ENCODE measurements at places on chromosomes 2 and 18.

GRCh38 chr2:69798290-69798908, 31.1 kb upstream of the GMCL1 start:
- peak; percentile 34 for DNase-seq

- no peak for DNase-seq
These were observed 1034.9 kb upstream of the FANCL start for GRCh38 chr2:59276033-59276432.

DNA sequence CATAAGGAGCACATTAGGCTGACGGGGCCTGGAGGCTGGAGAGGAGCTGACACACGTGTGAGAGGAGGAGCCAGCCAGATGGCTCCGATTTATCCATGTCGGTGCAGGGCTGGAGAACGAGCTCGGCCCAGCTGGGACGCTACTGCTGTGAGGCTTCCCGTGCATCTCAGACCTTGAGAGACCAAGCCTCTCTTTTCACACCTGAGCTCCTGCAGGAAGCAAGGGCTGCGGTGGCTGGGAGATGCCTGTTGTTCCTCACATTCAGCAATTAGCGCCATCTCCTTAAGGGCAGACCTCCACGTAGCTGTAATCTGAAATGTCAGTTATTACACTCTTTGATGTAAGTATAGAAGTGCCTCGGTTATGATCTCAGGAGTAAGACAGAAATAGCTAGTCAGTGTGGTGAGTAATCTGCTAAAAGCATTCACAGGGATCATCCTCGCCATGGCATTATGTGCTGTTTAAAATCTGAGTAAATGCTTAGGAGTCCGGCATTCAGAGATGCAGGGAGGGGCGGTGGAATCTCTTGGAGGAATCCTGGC, 107.9 kb downstream of the PRKCE start:
- no peak for DNase-seq

DNA sequence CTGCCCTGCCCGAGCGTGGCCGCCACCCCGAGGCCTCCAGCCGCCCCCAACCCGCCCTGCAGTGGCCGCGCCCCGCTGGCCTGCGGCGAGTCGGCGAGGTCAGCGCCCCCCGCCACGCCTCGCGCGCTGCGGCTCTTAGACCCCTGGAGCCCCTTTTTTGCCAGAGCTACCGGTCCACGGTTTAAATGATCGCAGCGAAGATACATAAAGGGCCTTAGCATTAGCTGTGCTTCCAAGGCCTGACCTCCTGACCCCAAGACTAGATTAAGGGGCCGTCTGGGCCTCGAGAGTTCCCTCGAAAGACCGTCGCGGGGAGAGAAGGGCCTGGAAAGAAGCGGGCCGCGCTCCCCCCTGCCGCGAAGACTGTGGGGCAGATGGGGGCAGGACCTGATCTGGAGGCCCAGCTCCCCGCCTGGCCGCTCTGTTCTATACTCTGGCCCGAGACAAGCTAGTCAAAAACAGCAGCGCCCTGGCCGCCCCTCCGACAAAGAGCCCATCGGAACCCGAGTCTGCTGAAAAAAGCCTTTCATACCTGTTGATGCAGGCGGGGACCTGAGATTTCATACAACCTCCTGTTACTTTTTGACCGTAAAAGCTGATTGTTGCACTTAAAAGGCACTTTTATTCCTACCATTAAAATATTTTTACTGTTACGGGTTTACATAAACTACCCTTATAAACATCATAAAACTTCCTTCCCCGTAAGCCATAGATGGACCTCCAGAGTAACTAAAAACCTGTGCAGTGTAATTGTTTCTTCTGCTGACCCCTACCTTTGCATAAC, 68.7 kb upstream of the PSMD14 start:
- DNase-seq: no peak

DNA sequence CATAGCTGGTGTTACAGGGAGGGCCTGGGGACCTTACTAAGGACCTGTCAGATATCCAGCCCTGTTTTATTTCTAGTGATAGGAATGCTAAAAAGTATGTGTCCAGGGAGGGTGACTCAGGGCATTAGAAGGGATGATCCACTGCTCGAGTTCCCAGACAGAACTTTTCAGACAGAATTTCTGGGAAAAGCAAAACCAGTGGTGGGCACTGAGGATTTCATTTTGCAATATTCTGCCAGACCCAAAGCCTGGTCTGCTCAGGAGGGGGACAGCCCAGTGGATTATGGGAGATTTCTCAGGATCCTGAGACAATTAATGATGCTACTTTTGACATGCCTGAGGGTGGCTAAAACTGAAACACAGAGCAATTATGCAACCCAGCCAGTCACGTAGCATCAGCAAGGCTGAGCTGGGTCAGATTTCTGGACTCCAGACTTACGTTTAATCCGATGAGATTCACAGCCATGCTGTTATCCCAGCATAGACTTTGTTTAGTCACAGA, 4.7 kb upstream of the KCNE4 start:
- no peak for DNase-seq

- DNase-seq: no peak
These were observed 36.0 kb downstream of the RPRD1A start for GRCh38 chr18:36031407-36031806.

Data from RWPE1 (cell line).